ENCODE measurements at places on chromosomes 16 and 17.

- DNase-seq: no peak
These were observed 124.5 kb upstream of the CIBAR2 start for GRCh38 chr16:85236818-85237150.

DNA sequence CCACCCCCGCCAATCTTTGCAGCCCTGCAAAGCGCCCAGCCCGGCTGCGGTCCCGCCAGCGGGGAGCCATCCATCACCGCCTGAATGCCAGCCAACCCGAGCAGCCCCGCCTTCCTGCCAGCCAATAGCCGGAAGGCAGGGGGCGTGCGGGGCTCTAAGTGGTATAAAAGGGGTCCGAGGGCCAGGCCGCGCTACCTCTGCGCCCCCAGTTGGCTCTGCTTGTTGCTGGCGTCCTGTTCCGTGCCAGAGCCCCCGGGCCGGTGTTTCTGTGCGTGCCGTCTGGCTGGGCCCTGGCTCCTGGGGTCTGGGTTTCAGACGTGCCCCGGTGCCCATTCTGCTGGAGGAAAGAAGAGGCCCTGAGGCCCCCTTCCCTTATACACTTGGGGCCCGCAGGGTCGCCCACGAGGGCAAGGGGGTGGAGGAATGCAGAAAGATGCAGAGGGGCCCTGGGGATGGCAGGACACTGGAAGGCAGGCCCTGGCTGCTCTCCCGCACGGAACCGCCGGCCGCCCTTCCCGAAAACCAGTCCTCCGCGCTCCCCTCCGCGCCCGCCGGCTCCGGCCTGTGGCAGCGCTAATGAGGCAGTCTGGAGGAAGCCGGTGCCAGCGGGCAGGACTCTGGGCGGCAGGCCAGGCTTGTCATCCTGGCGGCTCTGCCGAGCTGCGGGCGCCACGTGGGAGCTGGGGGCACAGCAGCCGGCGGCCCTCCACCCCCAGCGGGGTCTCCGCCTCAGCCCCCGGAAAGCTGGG lies 14.0 kb downstream of the COPZ2 start:
- DNase-seq: peak; percentile 83

- no peak for DNase-seq
These were observed 89.1 kb upstream of the CORO6 start for GRCh38 chr17:29711588-29712385.

DNA sequence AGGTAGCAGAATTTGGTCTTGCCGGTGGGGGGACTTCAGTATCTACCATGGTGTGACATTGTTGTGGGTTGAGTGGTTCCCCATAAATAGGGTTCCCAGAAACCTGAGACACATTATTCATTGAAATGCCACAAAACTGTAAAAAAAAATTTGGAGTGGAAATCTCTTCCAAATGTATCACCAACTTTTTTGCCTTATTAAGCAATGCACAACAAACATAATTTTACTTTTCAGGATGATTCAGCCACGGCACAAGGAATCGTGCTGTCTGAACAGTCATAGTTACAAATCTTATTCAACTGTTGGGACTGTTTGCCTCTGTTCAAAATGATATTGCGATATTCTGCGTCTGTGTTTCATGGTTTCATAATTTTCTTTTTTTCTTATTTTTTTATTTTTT lies 181.2 kb downstream of the NTN1 start:
- DNase-seq: no peak

- DNase-seq: no peak
These were observed 105.3 kb downstream of the IRX5 start for GRCh38 chr16:55035956-55036355.

DNA sequence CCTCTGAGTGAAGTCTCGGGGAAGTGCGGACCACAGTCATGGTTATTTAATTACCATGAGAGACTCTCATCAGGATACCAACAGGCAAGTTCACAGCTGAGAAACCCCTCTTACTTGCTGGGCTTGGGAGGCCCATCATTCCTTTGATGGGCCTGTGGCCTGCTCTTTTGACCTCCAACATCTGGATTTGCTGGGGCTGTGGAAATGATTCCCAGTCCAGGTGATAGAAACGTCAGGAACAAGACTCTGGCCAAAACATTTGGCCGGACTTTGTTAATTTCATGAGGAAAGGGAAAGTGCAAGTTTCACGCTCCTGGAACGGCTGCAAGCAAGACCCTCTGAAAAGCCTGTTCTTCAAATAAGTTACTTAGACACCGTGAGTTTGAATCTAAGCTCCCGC lies 42.5 kb downstream of the TMEM114 start:
- DNase-seq: no peak

DNA sequence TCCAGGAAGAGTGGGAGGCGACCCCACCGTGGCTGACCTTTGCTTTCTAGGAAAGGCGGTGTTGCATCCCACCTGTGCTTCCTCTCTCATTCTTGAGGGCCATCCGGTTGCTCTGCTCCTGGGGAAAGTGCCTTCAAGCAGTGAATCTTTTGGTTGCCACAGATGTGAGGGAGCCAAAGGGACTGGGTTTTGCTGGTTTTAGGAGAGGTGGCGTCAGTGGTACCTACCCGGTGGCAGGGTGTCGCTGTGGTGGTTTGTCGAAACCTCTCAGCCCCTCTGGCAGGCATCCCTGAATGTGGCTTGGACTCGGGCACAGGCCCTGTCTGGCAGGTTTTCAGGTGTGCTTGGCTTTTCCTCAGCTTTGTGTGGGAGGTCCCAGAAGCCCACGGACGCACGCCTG lies 611.5 kb downstream of the KCNJ18 start:
- no peak for DNase-seq

- no peak for DNase-seq
These were observed 8.3 kb downstream of the HS3ST3B1 start for GRCh38 chr17:14308965-14309879.

DNA sequence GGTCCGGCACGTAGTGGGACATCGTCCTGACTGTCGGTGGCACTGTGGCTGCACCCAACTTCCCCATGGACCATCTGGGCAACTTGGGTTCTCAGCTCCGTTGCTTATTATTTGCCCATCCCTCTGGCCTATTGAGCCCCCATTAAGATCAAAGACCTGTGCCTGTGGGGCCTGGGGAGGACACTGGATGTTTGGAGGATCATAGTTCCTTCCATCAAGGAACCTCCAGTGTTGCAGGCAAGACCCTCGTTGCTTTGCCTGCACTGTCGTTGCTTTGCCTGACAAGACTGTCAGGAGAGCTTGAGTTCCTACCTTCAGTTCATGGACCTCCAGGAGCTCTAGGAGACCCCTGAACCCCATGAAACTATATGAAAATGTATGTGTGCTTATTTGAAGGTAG lies 127.2 kb downstream of the CCDC144A start:
- DNase-seq: no peak

DNA sequence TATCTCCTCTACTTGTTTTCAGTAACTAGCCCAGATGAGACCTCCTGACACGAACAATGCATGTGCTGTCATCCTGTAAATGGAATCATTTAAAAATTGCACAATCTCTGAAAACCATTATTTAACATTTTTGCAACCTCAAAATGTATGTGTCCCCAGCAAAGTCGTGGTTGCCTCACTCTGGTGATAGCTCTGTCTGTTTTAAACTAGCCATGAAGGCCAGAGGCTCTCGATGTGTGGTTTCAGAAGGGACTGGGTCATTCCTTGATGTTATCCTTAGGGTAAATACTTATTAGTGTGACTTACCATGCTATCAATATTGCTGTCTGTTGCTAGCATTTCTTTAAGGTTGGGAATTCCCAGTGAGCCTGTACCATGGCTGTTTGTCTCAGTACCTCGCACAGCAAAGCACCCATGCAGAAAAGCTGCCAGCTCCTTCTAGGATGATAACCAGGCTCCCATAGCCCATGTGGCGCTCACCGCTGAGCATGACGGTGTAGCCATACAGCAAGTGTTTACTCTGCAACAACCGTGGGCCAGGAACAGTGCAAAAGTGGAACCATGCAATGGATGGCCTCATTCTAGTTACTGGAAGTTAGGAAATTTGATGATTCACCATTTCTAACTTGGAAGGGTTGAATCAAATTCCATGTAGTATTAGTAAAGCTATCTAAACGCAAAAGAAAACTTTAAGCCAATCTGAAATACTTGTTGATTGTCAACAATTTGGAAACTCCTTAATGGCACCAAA lies 2.9 kb upstream of the PGS1 start:
- no peak for DNase-seq

DNA sequence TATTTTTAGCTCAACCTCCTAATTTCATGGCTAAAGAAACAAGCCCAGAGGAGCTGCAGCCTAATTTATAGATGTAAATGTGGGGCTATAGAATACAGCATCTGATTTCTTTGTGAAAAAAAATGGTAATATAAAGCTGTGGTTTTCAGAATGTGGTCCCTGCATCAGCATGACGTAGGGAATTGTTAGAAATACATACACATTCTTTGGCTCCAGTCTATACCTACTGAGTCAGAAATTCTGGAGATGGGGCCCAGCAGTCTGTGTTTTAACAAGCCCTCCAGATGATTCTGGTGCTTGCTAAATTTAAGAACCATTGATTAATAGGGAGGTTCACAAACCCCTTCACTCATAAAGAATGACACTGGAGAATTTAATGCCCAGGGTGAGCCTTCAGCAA lies 18.1 kb upstream of the MYH8 start:
- no peak for DNase-seq

DNA sequence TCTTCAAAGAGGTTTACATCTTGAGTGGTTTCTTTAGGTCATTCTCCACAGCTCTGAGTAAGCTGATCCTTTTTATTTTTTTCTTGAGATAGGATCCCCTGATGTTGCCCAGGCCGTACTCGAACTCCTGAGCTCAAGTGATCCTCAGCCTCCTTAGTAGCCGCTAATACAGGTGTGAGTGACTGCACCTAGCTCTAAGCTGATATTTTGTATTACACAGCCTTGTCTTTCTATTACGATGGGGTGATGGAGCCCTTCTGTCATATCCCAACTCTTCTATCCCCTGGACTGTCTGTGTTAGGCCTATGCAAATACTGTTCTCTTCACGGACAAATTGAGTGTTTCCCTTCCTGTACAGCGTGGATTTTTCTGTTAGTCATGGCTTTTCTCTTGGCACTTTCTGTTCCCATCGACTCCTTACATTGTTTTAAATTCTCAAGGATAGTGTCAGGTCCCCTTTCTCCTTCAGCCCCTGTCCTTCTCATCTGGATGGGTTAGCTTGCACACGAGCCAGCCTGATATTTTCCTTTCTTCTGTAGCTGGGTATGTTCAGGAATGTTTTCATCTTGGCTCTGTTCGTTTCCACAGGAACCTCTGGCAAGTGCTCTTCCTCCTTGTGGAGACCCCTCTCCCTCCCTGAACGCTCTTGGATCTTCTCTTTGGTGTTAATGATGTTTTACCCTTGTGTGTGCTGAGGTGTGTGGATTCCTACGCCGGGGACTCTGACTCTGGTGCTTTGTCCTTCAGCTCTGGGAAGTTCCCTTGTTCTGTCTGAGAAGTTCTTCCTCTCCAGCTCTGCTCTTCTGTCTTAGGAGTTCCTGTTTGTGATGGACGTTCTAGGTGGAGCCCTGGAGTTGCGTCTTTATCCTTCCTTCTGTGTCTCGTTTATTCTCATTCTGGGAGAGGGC lies 2.3 kb downstream of the BANP start:
- DNase-seq: no peak

DNA sequence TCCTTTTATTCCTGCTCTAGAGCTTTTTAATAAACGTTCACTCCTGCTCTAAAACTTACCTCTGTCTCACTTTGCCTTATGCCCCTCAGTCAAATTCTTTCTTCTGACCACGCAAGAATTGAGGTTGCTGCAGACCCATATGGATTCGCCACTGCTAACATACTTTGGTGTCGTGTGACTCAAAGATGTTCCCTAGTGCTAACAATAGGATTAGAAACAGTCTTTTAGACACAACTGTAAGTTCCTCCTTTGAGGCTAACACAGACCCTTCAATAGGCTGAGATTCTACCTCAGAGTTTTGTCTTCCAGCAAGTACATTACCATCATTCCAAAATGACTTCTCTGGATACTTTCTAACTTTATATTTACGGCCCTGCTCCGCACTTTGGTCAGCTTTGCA lies 149.5 kb upstream of the COX10 start:
- DNase-seq: no peak

- DNase-seq: no peak
These were observed 275.3 kb downstream of the PARN start for GRCh38 chr16:14354561-14355351.

DNA sequence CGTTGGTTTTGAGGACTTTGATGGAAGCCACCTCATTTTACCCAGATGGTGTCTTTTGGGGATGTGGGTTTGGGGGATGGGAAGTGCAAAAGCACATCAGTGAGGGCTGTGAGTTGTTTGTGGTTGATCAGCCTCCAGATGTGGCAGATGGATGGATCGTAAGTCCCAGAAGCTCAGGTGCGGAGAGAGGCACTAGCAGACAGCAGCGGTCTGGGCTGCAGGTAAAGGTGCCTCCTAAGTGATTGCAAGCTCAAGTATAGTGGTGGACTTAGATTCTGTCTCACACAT lies 18.0 kb downstream of the HS3ST3B1 start:
- no peak for DNase-seq

- peak; percentile 54 for DNase-seq
These were observed 2.5 kb downstream of the ALOX15B start for GRCh38 chr17:8041249-8041928.

DNA sequence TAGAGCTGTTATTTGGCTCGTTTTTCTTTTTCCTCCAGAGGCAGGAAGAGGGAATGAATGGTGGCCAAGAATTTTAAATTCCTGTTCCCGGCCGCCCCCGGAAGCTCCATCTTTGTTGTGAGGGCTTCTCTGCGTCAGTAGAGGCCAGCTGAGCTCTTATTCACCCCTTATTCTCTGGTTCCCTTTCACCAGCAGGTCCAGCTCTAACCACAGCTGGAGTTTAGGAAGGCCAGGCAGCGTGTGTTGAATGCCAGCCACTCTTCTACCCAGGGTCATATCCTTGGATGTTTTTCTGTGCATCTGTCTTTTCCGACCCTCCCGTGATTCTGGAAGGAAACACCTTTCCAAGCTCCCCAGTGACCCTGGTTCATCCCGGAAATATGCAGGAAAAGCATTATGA lies 570.5 kb downstream of the WWOX start:
- DNase-seq: no peak

DNA sequence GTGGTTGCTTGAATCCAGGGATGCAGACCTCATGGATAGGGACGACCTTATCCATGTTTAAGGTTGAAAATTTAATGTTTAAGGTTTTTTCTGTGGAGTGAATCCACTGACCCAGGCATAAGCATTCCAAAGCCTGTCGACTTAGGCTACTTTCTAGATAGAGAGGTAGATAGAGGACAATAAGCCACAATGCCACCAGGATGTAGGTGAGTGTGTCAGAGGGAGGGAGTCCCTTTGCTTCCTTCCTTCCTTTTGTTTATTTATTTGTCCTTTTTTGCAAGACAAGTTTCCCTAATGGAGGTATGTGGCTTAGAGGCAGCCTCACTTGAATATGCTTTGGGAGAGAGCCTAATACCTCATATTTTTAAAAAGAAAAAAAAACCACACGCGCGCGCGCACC lies 834.2 kb upstream of the SOX9 start:
- DNase-seq: no peak

DNA sequence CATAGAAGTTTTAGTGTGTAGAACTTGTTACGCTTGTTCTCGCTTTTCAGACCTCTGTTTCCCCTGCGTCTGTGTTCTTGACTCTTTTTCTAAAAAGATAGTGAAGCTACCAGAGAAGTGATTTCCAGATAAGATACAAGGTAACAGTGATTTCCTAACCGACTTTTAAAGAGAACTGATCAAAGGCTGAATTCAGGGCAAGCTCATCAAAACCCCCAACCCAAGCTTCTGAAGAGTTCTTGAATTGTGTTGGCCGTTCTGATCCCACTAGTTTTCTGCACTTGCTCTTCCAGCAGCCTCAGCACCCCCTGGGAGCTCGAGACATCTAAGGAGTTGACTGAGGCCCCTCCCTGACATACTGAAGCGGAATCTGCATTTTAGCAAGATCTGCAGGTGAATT lies 12.7 kb upstream of the NSMCE1 start:
- DNase-seq: no peak

Measured in LoVo (cell line).